ENCODE measurements at places on chromosomes 3 and 15.

GRCh38 chr15:39028069-39028468 lies 463.5 kb upstream of the RASGRP1 start:
- no peak for DNase-seq

DNA sequence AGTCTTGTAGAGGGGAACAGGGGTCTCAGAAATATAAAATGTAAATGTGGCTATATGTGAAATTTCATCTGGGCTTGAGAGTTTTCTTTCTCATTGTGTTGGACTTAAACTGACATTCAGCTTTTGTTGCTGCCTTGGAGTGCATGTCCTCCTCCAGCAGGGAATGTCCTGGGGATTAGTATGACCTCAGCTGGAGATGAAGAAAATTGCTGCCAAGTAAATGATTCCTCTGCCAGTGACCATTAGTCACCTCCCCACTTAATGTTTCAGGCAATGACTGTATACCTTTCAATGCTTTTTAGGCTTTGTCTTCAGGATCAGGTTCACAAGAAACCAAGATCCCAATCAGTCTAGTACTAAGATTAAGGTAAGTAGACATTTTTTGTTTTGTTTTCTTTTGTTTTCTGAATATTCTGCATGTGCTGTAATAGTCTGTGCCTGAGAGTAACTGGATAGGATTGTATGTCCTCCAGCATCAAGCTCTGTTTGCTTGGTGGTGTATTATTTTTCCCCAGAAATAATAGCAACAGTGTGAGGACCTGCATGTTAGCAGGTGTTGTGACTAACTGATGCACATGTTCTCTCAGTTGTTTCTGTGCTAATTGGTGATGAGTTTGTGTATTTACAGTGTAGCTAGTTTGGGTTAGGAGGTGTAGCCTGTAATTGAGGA lies 18.1 kb upstream of the SLC22A13 start:
- DNase-seq = no peak

DNA sequence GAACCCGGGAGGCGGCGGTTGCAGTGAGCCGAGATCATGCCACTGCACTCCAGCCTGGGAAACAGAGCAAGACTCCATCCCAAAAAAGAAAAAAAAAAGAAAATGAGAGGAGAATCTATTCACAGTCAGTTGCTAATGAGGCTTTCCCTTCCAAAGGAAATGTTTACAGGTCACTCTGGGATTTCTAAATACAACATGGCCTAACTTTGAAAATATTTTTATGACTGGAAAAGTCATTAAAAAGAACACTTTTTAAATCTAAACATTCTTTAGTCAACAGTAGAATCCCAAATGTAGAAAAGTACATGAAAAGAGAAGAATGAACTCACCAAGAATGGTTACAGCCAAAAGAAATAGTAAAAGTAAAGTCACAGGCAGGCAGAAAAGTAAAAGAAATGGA lies 78.6 kb downstream of the PLD1 start:
- DNase-seq = no peak

- no peak for DNase-seq
Observed at GRCh38 chr3:134901461-134901860, 106.4 kb downstream of the EPHB1 start.

- no peak for DNase-seq
Observed at GRCh38 chr3:106130384-106131198, 261.8 kb upstream of the CBLB start.

GRCh38 chr3:101512646-101513418 lies at the start of gene SENP7:
Gene SENP7 (minus strand): TSS chr3:101513212. CDS start chr3:101513130, 82 bp downstream.
- peak; percentile 57 for DNase-seq

Data from stimulated activated CD4-positive, alpha-beta T cell treated with anti-CD3 and anti-CD28 coated beads, Interleukin-15, amount 100 ng/mL, for 1 hour (primary cell).